ENCODE measurements at places on chromosomes 3 and 15. TPM values are rescaled to one million over a fixed set of nuclear protein-coding genes. Genes with fewer than 3 reads are reported as not detected.
A peak's percentile ranks its signal among the peaks of the same experiment; 100 is the strongest.

DNA sequence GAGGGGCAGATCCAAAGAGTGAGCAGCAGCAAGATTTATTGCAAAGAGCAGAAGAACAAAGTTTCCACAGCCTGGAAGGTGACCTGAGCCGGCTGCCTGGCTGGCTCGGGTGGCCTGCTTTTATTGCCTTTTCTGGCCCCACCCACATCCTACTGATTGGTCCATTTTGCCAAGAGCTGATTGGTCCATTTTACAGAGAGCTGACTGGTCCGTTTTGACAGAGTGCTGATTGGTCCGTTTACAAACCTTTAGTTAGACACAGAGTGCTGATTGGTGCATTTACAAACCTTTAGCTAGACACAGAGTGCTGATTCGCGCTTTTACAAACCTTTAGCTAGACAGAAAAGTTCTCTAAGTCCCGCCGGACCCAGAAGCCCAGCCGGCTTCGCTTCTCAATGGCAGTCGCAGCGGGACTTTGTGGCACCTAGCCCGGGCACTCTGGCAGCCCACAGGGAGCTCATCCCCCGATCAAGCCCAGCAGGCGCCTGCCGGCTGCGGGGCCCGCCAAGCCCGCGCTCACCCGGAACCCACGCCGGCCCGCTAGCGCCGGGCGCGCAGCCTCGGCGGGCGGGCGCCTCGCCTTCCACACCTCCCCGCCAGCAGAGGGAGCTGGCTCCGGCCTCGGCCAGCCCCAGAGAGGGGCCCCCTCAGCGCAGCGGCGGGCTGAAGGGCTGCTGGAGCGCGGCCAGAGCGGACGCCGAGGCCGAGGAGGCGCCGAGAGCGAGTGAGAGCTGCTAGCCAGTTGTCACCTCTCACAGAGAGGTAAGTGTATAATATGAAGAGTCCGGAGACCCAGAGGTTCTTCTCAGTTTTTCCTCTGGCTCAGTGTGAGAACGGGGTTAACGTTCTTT, 339.2 kb downstream of the CHL1 start:
- DNase-seq, result no peak

DNA sequence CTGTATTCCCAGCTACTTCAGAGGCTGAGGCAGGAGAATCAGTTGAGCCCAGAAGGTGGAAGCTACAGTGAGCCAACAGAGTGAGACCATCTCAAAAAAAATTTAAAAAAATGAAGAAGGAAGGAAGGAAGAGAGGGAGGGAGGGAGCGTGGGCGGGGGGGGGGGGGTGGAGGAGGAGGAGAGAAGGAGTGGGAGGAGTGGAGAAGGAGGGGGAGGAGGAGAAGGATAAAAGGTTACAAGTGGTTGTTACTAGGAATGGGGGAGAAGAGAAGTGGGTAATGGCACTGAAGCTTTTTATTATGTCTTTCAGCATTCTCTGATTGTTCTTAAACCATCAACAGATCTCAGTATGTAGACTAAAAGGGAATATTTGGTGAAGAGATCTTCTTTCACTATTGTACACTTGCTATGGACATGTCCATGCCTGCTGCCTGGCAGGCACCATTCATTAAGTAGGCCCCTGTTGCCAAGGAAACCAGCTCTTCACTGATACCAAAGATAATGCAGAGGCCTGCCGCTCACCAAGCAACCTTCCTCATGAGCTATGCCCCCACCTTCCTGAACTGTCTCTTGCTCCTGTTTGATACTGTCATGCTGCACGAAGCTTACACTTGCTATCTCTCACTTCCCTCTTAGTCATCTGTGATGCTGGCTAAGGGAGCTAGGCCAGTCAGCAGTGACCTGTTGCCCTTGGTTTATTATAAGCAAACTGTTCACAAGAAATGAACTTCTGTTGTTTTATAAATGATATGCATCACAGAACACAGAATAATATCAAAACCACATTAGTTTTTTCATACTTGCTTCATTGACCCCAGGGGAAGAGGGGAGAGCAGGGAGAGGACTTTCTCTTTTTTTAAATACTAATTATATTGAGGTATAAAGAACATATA, 23.1 kb downstream of the EPM2AIP1 start:
- peak; percentile 55 for DNase-seq

The DZIP1L gene
- 3.8 TPM for total RNA-seq

- DNase-seq, result no peak
Measured at GRCh38 chr3:184472723-184473428, 88.7 kb upstream of the EPHB3 start.

- DNase-seq, result no peak
Measured at GRCh38 chr15:43527802-43528541, 10.6 kb downstream of the MAP1A start.

Measured in PC-3 (cell line).